ENCODE measurements at places on chromosomes 7 and 10. TPM values are rescaled to one million over a fixed set of nuclear protein-coding genes. Genes with fewer than 3 reads are reported as not detected.

PCDH15 gene
- polyA plus RNA-seq, result 2.6 TPM

GIMAP6 gene
- polyA plus RNA-seq, result not detected

TLX1 gene
- polyA plus RNA-seq, result not detected

OR2A1 gene
- polyA plus RNA-seq, result not detected

AS3MT gene
- 0.59 TPM for polyA plus RNA-seq
